ENCODE measurements at places on chromosomes 4 and X.

GRCh38 chrX:97479106-97479890 is 595.6 kb downstream of the RPA4 start:
- no peak for DNase-seq

GRCh38 chr4:1300466-1301455 is 11.1 kb downstream of the MAEA start:
- no peak for DNase-seq

DNA sequence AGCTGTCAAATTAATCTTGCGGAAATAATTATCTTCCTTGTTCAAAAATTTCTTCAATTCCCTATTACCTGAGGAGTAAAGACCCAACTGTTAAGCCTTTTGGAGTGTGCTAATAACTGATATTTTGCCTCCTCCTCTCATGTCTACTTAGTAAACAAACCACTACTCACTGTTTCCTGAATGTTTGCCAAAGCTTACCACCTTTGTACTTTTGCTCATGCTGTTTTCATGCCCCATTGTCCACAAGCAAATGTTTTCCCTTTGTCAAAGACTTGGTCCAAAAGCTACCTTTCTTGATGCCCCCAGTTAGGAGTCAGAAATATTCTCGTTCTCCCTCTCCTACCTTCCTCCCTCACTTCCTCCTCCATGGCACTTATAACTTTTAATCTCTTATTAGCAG is 226.1 kb downstream of the ENOX2 start:
- no peak for DNase-seq

GRCh38 chrX:42135583-42136228 is 212.4 kb upstream of the CASK start:
- DNase-seq = no peak

DNA sequence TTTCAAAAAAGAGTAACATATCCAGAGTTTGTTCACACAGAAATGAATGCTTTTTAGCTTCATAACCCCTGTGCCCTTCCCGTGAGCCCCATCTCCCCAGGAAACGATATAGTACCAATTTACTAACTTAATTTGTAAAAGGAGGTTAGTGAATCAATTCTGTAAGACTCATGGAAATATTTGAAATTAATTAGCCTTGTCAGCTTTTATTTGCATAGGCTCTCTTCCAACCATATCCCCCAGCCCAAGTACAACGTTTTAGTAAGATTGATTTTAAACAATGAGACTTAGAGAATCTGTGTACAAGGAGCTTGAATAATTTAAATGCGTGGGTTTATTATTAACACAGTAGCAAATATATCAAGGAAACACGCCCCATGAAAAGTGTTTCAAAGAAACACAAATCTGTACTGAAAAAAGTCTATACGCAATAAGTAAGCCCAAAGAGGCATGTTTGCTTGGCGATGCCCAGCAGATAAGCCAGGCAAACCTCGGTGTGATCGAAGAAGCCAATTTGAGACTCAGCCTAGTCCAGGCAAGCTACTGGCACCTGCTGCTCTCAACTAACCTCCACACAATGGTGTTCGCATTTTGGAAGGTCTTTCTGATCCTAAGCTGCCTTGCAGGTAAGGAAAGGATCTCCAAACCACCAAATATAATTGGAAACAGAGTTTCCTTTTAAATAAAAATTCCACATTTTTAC is at the start of gene VSIG1:
Gene VSIG1, plus strand, starts transcription at position 512 of the 703 bp plus-strand sequence. Its CDS starts 66 bp downstream, at position 578.
- no peak for DNase-seq
